ENCODE measurements at places on chromosomes 13 and 19.

DNA sequence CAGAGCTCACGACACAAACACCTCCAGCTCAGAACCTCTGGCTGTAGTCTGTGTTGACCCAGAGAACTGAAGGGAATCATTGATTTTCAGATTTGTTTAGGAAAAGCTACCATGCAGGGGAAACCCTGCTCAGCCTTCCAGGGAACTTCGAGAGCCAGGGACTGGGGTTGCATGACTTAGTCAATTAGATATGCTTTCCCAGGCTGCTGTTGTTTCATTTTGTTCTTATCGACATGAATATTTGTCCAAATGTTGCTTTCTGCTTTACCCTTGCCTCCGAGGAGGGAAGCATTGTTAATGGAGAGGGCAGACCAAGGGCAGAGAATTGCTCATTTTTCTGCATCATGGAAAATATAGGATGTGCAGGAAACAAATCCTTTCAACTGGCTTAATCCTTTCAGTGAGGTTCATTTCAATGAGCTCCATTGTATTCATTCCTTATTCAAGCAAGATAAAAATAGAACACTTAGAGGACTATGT, 82.5 kb downstream of the KLF5 start:
- no peak for DNase-seq

GRCh38 chr13:51287758-51288157, 51.7 kb upstream of the SERPINE3 start:
- no peak for DNase-seq

DNA sequence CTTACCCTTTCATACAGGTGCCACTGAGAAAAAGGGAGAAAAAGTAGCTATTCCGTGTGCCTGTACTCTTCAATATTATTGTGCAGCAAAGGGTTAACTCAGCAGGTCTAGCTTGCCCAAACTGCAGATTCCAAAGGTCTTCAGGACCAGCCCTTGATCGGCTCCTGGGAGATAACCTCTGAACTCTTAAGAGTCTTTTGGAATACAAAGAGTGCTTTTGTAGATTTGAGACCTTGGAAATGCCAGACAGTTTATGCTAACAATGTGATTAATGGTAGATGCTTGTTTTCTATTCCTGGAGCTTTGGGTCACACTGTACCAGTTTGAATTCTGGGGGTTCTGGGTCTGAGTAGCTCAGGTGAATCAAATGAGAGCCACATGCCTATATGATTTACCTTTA, 844.7 kb upstream of the MIR17HG start:
- no peak for DNase-seq

GRCh38 chr13:78520425-78520824, 82.9 kb downstream of the POU4F1 start:
- no peak for DNase-seq

- peak; percentile 34 for DNase-seq
Observed at GRCh38 chr19:31220540-31220939, 128.7 kb downstream of the TSHZ3 start.

DNA sequence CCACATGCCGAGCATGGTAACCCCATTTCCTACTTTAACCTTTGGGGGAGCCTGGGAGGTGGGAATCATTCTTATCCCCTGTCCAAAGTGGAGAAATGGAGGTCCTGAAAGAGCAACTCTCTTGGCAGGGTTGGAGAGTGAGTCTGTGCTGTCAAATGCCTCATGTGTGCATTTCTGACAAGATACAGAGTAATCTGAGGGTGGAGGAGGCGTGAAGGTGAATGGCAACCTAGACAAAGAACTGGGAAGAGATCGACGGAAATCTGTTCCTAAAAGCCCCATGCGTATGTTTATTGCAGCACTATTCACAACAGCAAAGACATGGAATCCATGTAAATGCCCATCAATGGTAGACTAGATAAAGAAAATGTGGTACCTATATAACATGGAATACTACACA, 63.8 kb upstream of the USP29 start:
- no peak for DNase-seq

GRCh38 chr13:40692946-40693345, 26.5 kb upstream of the FOXO1 start:
- no peak for DNase-seq
